ENCODE measurements at places on chromosomes 1 and 21.

GRCh38 chr1:148374101-148374500, 109.0 kb downstream of the PPIAL4G start:
- no peak for DNase-seq

DNA sequence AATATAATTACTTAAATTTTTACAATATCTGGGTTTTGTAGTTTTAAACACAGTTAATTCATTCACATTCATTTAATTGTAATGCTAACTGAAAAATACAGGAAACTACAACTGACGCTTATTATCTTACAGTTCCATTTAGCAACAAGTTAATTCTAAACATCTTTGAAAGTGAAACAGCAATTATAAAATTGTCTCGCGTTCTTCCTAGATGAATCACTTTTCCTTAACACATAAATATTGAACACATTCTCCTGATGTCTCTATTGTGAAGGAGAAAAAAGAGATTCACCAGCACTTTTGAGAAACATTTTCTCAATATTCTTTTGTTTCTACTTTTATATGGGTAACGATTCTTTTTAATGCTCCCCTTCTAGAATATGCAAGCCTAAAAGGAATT, 6.4 kb downstream of the PTGFR start:
- no peak for DNase-seq

GRCh38 chr1:197100677-197101076, 33.6 kb upstream of the F13B start:
- no peak for DNase-seq

DNA sequence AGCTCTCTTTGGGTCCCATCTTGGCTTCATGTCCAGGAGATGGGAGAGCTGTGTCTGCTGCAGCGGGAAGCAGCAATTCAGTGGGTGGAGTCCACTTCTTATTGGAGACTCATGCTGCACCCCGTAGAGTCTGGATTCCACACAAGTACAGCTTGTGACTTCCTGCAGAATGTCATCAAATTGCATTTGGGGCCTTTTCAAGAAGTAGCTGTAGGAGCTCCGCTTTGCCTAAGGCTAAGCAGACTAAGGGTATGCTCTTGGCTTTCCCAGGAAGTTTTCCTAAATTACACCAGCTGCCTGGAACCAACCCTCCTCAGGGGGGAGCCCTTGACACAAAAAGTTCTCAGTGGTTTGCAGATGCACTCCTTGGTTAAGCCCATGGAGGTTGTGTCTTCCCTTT, 5.7 kb upstream of the MOB3C start:
- DNase-seq, result no peak

DNA sequence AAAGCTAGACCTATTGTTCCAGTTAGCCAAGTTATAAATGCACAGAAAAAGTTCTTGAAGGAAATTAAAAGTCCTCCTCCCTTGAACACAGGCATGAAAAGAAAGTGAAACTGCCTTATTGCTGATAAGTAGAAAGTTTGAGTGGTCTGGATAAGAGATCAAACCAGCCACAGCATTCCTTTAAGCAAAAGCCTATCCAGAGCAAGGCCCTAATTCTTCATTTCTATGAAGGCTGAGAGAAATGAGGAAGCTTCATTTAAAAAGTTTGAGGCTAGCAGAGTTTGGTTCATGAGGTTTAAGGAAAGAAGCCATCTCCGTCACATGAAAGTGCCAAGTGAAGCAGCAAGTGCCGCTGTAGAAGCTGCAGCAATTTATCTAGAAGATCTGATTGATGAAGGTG, 2.7 kb upstream of the SSX2IP start:
- no peak for DNase-seq

GRCh38 chr1:24151175-24151533, 8.2 kb upstream of the IL22RA1 start:
- no peak for DNase-seq

- DNase-seq, result no peak
These were observed 347.2 kb downstream of the PTPRC start for GRCh38 chr1:198986036-198986435.

- no peak for DNase-seq
These were observed 50.1 kb downstream of the ADAMTS5 start for GRCh38 chr21:26916799-26917198.

- no peak for DNase-seq
These were observed 83.5 kb downstream of the INTS7 start for GRCh38 chr1:211951856-211952255.

DNA sequence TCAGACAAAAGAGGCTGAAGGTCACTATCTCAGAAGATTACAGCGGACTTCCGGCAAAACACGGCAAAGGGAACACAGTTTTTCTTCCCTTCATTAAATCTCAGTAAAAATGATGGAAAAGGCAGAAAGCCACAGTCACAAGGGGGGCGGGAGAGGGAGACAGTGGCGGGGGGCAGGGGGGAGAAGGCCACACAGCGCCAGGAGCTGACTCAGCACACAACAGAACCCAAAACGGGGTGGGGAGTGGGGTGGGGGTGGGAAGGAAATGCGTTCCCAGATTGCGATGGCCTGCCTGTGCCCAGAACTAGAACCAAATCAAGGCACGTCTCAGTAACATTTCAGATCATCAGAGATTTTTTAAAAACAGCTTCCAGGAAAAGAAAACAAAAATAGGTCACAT, 13.4 kb downstream of the CFAP74 start:
- no peak for DNase-seq

GRCh38 chr1:224781800-224782199, 147.7 kb upstream of the DNAH14 start:
- DNase-seq, result no peak

DNA sequence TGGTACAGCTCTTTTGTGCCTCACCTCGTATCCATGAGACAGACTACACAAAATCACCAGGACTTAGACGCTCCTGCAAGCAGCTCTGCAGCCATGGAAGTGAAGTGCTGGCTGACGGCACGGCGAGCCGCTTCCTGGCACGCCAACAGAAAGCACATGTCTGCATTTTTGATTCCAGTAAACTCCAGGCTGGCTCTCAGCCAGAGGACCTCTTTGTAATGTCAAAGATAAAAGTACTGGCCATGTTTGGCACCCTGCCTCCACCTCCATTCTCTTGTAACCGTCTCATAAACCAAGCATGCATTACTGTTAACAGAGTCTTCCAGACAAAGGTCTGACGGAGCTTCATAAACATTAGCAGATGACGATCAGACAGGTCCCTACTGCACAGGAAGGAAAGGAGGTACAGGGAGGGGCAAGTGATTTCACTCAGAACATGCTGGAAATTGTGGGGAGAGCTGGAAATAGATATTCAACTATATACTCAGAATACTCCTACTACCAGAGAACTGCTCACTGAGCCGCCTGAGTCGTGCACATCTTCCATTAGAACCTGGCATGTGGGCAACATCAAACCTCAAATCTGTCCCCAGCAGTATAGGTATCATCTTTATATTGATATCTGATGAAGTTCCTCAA, 632.0 kb downstream of the SMYD3 start:
- DNase-seq, result no peak

DNA sequence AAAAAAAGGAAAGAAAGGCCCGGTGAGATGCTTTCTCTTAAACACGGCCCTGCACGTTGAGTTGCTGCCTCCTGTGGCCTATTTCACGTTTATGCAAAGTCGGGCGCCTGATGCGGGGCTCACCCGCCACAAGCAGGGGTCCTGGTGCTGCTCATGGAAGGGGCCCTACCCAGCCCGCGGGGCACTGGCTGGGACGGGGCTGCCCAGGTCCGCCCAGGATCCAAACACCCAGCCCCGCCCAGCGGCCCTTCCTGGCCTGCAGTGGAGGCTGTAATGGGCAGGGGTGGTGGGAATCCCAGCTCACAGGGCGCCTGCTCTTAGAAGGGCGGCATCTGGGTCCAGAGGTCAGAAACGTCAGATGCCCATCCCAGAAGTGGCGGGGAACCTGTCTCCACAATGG, 1.6 kb downstream of the COL6A2 start:
- no peak for DNase-seq

DNA sequence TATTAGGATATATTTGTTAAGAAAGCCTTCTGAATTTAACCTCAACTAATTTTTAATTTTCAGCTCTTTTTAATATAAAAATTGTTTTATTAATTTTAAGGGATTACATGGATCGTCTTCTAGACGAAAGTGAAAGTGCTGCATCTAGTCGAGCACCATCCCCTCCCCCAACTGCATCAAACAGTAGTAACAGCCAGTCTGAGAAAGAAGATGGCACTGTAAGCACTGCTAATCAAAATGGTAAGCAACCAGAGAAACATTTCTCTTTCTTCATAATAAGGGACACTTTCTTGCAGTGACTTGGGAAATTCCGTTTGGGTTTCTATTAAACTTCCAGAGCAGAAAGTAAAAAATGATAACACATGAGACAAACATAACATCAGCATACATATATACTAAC, 56.9 kb downstream of the MIER1 start:
- DNase-seq, result no peak

GRCh38 chr21:42013931-42014330, 3.8 kb upstream of the ZBTB21 start:
- DNase-seq, result no peak

DNA sequence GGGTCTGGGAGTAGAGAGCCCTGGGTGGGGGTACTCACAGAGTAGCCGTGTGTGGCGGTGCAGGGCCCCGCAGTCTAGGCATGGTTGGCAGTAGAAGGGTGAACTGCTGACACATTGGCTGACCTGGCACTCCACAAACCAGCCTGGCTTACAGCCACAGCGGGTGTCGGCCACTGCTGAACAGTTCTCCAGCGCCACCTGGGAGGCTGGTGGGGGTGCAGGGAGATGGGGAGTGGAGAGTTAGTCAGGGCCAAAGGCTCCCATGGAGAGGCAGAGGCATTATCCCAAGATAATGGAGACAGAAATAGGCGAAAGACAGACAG, 1.5 kb downstream of the TNFRSF25 start:
- no peak for DNase-seq

DNA sequence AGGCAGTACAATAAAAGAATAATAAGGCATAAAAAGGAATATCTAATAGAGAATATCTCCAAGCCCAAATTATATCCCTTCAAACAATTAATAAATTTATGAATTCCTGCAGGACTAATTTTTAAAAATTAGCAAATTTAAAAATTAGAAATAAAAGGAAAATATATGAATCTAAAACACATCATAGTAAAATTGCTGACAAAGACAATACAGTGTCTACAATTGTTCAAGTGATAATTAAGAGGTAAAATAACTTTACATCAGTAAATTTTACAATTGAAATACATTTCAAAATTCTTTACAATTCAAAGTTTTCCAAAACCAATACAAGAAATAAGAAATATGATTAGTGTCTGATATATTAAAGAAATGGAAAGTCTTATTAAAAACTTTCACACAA, 22.8 kb upstream of the OLFM3 start:
- no peak for DNase-seq

DNA sequence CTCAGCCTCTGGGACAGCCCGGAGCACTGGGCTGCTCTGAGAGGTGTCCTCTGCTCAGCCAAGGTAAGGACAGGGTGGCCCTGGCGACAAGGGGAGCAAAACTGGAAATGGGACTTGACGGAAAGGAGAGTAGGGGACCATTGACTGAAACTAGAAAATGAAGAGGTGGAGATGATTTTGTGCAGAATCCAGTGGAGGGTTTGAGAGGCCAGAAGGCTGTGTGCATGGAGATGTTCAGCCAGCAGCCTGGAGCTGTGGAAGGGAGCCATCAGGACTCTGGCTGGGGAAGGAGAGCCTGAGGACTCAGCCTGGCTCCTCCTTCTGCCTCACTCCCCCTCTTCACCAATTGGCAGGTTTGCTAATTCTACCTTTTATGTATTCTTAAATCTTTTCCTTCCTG, 114.2 kb downstream of the EDEM3 start:
- no peak for DNase-seq

DNA sequence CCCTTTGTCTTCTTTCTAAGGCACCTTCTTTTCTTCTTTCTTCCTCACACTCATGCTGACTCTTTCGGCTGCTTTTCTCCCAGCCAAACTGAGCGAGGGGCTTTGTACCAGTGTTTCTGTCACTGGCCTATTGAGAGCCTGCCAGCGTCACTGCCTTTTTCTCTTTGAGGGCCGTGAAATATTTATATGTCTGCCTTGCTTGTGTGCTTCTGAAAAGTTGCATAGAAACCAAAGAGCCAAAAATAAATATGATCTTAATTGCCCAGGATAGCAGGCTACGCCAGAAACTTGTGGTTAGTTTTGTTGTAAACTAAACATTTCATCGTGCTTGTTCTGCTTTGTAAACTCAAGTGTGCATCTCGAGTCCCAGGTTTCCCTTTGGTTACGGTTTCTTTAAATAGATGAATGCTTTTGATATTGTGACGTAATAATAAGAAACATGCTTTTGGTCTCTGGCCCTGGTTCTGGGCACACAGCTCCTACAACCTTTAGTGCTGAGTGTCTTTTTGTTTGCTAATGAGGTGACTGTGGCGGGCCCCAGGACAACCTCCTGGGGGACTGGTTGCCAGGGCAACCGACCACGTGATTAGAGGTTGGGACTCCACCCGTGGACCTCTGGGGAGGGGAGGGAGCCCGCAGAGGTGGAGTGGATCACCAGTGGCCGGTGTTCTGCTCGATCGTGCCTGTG, 10.8 kb downstream of the SLC37A1 start:
- DNase-seq, result no peak

DNA sequence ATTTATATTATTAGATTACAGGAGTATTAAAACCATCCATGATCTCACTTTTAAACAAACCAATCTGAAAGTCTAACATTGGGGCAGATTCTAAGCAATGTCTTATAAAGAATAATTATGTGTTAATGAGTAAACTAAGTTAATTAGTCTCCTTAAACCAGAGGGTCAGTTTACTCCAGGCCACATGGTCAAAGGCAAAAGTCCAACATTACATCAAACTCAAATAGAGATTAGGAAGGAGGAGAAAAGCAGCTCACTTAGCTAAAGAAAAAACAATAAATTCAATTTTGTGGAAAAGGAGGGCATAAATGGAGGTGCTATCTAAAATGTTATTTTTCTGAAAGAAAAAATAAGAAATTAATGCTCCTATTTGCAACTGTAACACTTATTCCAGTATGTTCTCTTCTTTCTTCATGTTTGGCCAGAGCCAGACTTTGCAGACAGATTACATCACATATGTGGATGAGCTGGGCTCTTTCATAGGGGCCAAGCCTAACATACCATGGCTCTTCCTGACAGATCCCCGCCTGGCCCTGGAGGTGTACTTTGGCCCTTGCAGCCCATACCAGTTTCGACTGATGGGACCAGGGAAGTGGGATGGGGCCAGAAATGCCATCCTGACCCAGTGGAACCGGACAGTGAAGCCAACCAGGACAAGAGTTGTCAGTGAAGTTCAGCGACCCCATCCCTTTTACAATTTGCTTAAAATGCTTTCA, 24.3 kb upstream of the FMO2 start:
- no peak for DNase-seq

GRCh38 chr21:16773206-16773605, 739.6 kb upstream of the CXADR start:
- no peak for DNase-seq

GRCh38 chr1:17816511-17816910, 61.4 kb downstream of the ACTL8 start:
- DNase-seq, result no peak
